Pancreas (tissue), 10 donors: ENCODE measurements at places on chromosomes 5 and 9. TPM values are rescaled to one million over a fixed set of nuclear protein-coding genes. Genes with fewer than 3 reads are reported as not detected.

GRCh38 chr5:122773619-122774018 lies 1.3 kb upstream of the SNX2 start:
- H3K27me3 ChIP-seq = no peaks in the 10 kb centered on the region
- H3K27ac ChIP-seq = no peak overlapping the region
- no peak for DNase-seq

DNA sequence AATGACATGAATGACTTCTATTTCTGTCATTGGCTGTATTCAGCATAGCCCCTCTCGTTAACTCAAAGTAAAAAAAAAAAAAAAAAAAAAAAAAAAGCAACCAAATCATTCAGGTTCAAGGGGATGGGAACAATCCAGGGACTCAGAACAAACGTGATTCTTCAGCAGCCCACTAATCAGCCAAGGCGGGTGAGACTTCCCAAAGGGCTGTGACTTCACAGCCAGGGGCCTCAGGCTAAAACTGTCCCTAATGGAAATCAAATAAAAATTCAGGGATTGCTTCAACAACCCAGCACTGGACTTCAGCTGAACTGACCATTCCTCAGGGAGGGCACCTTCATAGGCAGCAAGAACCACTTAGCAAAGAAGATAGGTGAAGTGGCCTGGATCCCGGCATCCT lies 86.2 kb upstream of the FAM169A start:
- no peak overlapping the region for H3K4me3 ChIP-seq
- H3K27ac ChIP-seq = peak overlapping the region; percentile 12
- no peak for DNase-seq
- no peaks in the 10 kb centered on the region for H3K36me3 ChIP-seq

The RANBP3L gene
- 0.08 TPM for polyA plus RNA-seq

The GABRP gene
- polyA plus RNA-seq = 0.07 TPM

GRCh38 chr9:35569206-35569605 lies 35.9 kb upstream of the TESK1 start:
- no peaks in the 10 kb centered on the region for H3K36me3 ChIP-seq
- no peak overlapping the region for H3K27ac ChIP-seq
- H3K27me3 ChIP-seq = no peaks in the 10 kb centered on the region
- H3K4me1 ChIP-seq = no peaks in the 10 kb centered on the region
- no peak for DNase-seq
- H3K4me3 ChIP-seq = no peak overlapping the region

DNA sequence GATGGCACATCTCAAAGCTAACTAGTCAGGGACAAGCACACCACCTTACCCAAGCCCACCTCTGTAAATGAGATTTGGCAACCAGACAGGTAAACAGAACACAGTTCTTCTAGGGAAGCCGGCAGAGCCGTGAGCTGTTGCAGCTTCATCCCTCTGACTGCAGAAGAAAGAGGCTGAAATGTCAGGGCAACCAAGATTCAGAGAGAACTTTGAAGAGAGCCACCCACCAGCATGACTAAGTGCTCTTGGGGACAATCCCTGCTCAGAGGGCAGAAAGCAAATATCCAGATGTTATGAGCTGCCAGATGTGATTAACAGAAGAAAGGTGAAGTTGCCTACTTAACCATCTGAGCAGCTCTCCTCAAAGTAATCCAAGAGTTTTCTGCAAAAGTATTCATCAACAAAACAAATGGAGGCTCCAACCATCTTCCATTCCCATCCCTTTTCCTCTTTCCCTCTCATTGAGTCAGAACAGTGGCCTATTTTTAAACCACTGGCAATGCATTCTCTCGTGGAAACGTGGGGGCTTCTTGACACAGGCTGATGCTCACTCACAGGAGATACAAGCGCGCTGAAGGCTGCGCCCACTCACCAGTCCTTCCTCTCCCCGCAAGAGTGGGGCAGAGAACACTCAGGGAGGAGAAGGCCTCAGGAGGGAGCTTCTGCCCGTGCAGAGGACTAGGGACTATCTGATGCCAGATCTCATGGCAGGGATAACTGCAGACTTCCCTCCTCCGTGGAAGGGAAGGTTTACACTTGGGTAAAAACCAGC lies 57.1 kb downstream of the SLIT3 start:
- no peaks in the 10 kb centered on the region for H3K27me3 ChIP-seq
- no peaks in the 10 kb centered on the region for H3K36me3 ChIP-seq
- H3K4me3 ChIP-seq = no peak overlapping the region
- no peaks in the 10 kb centered on the region for H3K4me1 ChIP-seq
- DNase-seq = no peak

GRCh38 chr5:169668732-169669131 lies 31.7 kb downstream of the DOCK2 start:
- DNase-seq = no peak
- no peak overlapping the region for H3K27ac ChIP-seq
- no peaks in the 10 kb centered on the region for H3K27me3 ChIP-seq
- no peaks in the 10 kb centered on the region for H3K4me1 ChIP-seq

The COQ4 gene
- 103 TPM for polyA plus RNA-seq

DNA sequence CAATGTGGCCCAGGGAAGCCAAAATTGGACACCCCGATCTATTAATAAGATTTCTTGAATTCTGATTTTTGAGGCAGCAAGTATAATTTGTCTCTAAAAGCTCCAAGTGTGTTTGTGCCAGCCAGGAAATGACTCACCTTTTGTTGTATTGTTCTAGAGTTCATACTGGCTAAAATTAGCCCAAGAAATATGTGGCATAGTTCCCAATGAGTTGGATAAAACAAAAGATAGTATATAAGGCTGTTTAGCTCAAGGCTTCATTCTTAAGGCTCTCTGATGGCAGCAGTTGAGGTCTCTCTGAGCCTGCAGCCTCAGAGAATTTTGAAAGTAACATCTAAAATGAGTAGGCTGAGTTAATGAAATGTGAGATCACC lies 21.6 kb downstream of the HMGXB3 start:
- no peaks in the 10 kb centered on the region for H3K27me3 ChIP-seq
- H3K4me1 ChIP-seq = no peaks in the 10 kb centered on the region
- peak overlapping the region; percentile 12 for H3K27ac ChIP-seq

- DNase-seq = no peak
- peak overlapping the region; percentile 95 for H3K27ac ChIP-seq
These were observed 153.9 kb upstream of the IER5L start for GRCh38 chr9:129331772-129332500.

The ABCA1 gene
- polyA plus RNA-seq = 3.2 TPM

DNA sequence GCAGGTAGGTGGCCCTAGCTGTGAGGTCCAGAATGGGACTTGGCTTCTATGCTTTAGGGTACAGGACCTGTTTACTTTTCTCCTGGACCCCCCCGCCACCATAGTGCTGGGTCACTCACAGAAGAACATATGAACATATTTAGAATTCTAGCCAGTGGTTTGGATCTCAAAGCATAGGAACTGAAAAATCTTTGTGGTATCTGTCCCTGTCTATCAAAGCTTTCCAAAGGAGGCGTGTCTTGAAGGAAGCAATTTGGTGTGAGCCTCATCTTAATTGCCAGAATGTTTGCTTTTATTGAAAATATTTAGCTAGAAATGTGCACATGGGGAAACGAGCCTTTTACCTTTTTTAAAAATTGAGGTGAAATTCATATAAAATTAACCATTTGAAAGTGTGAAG lies 6.2 kb downstream of the PHF2 start:
- H3K36me3 ChIP-seq = no peaks in the 10 kb centered on the region
- H3K27ac ChIP-seq = peak overlapping the region; percentile 87
- peaks cover 44% of the 10 kb centered on the region for H3K4me1 ChIP-seq
- DNase-seq = no peak

DNA sequence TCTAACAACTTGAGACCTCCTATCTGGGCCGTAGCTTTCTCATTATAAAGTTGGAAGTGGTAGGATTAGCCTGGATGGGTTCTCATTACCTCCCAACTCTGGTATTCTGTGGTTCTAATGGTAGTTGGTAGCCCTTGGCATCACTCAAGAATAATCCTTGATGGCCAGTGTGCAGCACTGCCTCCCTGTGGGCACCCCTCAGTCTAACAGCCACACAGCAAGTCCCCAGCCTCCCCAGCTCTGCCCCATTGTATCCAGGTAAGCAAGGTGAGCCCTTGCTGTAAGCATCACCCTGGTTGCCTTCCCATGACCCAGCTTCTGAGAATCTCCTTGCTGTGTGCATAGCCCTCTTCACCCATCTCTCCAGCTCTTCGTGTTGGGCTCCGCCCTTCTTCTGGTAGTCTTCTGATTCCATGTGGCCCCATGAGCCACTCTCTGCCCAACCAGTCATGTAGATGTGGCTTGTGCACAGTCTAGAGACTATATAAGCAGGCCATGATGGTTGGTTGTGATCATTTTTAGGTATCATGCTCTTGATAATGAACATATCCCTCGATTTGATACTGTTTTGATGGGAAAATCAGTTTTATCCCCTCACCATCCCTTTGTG lies 57.6 kb upstream of the GRHPR start:
- no peaks in the 10 kb centered on the region for H3K4me1 ChIP-seq
- no peaks in the 10 kb centered on the region for H3K27me3 ChIP-seq
- no peak overlapping the region for H3K27ac ChIP-seq
- no peaks in the 10 kb centered on the region for H3K36me3 ChIP-seq
- no peak for DNase-seq

The BARX1 gene
- 3.7 TPM for polyA plus RNA-seq

DNA sequence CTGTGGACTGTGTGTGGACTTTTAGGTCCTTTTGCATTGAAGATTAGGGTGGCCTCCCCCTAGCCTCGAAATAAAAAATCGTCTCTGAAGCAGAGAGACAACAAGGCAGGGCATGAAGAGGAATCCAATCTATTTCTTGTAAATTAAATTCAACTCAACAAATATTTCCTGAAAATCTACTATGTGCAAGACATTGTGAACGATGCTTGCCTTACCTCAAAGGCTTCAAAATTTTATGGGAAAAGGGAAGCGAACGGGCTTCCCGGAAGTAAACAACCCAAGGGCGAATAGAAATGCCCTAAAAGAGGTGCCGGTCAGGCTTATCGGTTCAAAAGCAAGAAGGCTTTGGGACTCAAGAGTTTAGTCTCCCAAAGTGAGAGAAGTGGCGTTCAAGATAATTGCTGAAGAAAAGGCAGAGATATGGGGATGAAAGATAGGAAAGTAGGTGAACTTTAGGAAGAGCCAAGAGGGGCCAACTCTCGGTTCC lies 525 bp downstream of the KIF24 start:
- DNase-seq = no peak
- no peaks in the 10 kb centered on the region for H3K27me3 ChIP-seq
- peak overlapping the region; percentile 23 for H3K27ac ChIP-seq
- H3K36me3 ChIP-seq = no peaks in the 10 kb centered on the region

DNA sequence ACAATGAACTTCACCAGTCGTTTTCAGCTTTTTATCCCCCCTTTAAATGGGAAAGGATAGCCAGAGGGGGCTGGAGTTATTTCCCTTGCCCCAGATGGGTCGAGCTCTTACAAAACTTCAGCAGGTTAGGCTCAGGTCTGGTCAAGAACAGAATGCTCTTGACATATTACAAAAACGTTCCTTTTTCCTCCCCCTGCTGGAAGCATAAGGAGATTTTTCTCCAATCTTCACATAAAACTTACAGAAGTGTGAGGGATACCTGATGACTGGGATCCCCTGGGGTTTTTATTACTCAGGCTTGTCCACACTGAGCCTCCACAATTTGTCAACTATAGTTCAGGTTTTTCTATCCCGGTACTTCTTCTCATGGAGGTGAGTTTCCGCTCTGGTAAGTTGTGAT lies 60.8 kb downstream of the CSF2 start:
- no peaks in the 10 kb centered on the region for H3K36me3 ChIP-seq
- no peaks in the 10 kb centered on the region for H3K4me1 ChIP-seq
- no peaks in the 10 kb centered on the region for H3K27me3 ChIP-seq
- no peak overlapping the region for H3K27ac ChIP-seq
- no peak for DNase-seq

GRCh38 chr5:66239034-66239433 lies 94.9 kb downstream of the SREK1 start:
- H3K4me1 ChIP-seq = no peaks in the 10 kb centered on the region
- H3K27me3 ChIP-seq = no peaks in the 10 kb centered on the region
- H3K27ac ChIP-seq = no peak overlapping the region
- H3K4me3 ChIP-seq = no peak overlapping the region
- no peak for DNase-seq

The TPPP gene
- 6.4 TPM for polyA plus RNA-seq

- no peak for DNase-seq
- no peaks in the 10 kb centered on the region for H3K27me3 ChIP-seq
- H3K4me3 ChIP-seq = no peak overlapping the region
These were observed 42.5 kb upstream of the PHF2 start for GRCh38 chr9:93533863-93534262.

- no peak overlapping the region for H3K4me3 ChIP-seq
- no peaks in the 10 kb centered on the region for H3K27me3 ChIP-seq
- H3K27ac ChIP-seq = no peak overlapping the region
- DNase-seq = no peak
- H3K36me3 ChIP-seq = no peaks in the 10 kb centered on the region
- H3K4me1 ChIP-seq = no peaks in the 10 kb centered on the region
These were observed 83.8 kb upstream of the STC2 start for GRCh38 chr5:173411791-173412555.

DNA sequence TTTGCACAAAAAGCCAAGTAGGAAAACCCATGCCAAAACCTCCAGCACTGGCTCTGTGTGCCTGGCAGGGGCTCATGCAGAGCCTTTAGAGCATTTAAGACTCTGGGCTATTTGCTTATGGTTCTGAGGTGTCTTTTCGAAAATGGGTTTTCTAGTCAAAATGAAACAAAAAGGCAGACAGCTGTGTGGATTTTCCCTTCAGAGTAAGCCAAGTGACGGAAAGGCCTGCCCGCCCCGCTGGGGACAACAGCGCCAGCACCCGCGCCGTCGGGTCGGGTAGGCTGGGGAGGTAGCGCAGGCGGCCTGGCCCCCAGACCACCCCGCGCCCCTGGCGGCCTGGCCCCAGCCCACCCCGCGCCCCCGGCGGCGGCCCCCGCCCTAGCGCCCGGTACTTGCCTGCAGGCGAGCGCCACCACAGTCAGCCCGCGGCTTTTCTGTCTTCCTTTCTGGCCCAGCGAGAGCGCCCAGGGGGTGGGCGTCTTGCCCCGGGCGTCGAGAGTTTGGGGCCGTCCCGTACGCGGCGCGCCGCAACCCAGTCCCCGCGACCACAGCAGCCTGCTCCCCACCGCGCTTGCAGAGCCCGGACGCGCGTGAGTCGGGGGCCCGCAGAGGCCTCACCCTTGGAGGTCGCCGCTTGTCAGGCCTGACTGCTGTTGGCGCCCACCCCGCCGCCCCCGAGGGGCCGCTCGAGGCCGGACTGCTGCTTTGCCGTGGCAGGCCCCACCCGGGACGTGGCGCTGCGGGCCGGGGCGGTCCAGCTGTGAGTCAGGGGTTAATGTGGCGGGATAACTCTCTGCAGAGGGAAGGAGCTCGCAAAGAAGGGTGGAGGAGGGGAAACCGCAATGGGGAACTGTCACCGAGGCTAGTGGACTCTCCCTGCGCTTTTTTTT lies at the start of gene TICAM2:
TICAM2 (minus strand) TSS at position 779 of the 890 bp plus-strand sequence. CDS start 21,223 bp downstream, outside the sequence.
- no peaks in the 10 kb centered on the region for H3K36me3 ChIP-seq
- H3K4me3 ChIP-seq = peak within 1 kb of the TSS; percentile 81
- no peaks in the 10 kb centered on the region for H3K27me3 ChIP-seq
- peak within 1 kb of the TSS; percentile 85 for H3K27ac ChIP-seq
- peak; percentile 85 for DNase-seq

The PDE8B gene
- polyA plus RNA-seq = 2.9 TPM

DNA sequence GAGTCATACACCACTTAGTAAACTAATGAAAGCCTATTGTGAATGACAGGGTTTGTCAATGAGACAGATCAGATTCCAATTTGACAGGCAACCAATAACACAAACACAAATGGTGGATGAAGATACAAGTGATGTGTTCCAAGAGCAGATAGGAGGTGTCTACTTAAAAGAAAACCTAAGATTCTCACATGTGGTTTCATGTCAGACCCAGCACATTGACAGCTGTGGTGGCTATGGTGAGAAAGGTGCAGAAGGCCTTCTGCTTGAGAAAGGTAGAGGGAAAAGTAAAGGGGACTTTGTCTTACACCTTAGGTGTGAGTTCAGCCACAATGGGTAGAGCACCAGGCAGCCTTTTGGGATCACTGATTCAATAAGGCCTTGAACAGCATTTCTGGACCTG lies 11.2 kb downstream of the ANKRD31 start:
- no peak for DNase-seq
- no peaks in the 10 kb centered on the region for H3K36me3 ChIP-seq
- H3K27ac ChIP-seq = no peak overlapping the region
- H3K4me1 ChIP-seq = no peaks in the 10 kb centered on the region
- H3K4me3 ChIP-seq = no peak overlapping the region

The DOCK8 gene
- 2.9 TPM for polyA plus RNA-seq
